ENCODE measurements at places on chromosomes 12 and 14.

- DNase-seq, result no peak
Measured at GRCh38 chr14:97185186-97185585, 388.0 kb downstream of the VRK1 start.

DNA sequence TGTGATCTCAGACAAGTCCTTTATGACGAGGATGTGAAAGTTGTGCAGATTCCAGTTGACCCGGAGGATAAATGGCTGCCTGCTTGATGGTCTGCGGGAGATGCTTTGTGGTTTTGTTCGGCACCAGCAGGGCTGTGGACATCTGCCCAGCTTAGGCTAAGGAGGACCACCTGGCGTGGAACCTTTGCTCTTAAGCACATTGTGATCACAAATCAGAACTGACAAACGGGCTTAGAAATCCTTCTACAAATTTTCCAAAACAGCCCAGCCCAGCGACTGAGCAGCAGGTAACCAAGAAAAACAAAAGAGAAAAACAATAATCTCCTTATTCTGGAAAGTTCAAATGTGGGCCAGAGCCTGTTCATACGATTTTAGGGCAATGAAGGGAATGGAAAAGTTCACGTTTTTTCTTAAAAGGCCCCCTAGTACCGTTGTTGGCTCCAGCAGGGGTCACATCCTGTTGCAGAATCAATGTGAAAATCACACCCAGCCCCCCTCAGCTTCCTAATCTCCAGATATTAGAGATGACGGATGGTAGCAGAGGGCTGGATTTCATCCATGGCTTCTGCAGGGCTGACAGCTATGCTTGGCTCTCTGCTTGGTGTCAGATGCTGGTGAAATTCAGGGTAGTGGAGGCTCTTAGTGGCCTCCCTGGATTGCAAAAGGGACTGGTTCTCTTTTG lies 81.1 kb upstream of the RFLNA start:
- no peak for DNase-seq

GRCh38 chr12:24948420-24948756 lies 513 bp downstream of the BCAT1 start:
- no peak for DNase-seq

GRCh38 chr12:70823182-70823976 lies 97.2 kb downstream of the PTPRR start:
- no peak for DNase-seq

GRCh38 chr12:104291867-104292524 lies 11.5 kb upstream of the EID3 start:
- no peak for DNase-seq

DNA sequence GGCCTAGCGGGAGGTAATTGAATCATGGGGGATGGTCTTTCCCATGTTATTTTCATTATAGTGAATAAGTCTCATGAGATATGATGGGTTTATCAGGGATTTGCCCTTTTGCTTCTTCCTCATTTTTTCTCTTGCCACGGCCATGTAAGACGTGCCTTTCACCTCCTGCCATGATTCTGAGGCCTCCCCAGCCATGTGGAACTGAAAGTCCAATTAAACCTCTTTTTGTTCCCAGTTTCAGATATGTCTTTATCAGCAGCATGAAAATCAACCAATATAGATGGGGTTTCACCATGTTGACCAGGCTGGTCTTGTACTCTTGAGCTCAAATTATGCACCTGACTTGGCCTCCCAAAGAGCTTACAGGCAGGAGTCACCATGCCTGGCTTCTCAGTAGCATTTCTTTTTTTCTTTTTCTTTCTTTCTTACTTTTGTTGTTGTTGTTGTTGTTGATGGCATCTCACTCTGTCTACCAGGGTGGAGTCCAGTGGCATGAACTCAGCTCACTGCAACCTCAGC lies 33.2 kb downstream of the TSPAN19 start:
- DNase-seq, result no peak

DNA sequence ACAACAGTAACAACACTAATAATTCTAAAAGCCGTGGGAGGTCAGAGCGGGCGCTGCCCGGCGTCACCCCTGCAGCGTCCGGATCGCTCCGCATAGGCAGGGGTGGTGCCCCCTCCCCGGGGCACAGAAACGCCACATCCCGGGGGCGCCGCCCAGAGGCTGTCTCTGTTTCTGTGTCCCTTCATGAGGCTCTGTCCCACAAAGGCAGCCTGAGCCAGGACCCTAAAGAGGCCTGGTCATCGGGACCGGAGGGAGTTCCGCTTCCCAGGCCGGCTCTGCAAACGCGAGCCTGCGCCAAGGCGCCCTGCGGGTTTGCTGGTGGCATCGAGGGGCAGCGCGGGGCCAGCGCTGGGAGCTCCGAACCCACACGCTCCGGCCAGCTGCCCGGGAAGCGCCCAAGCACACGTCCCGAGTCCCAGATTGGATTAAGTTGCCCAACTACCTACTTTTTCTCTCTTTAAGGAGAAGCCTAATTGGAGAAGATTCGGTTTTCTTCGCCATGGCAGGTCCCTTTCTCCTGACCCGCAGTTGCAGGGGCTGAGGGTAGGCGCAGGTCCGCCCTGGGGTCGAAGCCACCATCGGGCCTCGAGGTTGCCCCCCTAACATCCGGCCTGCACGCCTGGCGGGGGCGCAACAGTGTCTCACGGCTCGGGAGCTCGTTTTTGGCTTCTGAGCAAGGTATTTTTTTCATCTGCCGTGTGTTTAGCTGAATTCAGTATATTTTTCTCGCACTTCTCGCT lies 421.7 kb downstream of the VRK1 start:
- DNase-seq, result peak; percentile 15

DNA sequence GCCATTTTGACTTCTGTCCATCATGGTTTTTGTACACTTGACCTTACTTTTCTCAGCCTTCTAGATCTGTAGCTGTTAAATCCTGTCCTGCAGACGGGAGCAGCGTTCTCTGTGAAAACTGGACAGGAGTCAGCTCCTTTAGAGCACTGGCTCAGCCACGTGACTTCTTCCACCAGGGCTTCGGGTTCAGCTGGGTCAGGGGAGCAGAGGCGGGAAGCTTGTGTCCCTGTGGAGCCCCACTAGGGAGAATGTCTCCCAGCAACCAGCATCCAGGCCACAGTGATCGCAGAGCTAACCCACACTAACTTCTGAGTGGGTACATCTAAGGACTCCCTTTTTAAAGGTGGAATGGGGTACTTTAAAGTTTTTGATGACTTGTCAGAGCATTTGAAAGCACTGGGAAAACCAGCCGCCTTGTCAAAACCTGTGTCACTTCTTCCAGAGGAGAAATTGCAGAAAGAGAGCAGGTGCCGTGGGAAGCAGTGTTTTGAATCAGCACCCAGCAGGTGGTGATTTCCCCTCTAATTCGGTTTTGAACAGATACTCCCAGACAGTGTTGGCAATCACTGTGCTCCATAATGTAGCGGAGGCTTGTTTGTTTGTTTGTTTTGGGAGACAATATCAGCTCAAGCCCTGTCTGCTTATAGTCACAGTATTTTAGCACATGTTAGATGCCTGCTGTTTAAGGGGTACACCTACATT lies 17.9 kb downstream of the DERA start:
- no peak for DNase-seq
